ENCODE measurements at places on chromosomes 7 and 10.

DNA sequence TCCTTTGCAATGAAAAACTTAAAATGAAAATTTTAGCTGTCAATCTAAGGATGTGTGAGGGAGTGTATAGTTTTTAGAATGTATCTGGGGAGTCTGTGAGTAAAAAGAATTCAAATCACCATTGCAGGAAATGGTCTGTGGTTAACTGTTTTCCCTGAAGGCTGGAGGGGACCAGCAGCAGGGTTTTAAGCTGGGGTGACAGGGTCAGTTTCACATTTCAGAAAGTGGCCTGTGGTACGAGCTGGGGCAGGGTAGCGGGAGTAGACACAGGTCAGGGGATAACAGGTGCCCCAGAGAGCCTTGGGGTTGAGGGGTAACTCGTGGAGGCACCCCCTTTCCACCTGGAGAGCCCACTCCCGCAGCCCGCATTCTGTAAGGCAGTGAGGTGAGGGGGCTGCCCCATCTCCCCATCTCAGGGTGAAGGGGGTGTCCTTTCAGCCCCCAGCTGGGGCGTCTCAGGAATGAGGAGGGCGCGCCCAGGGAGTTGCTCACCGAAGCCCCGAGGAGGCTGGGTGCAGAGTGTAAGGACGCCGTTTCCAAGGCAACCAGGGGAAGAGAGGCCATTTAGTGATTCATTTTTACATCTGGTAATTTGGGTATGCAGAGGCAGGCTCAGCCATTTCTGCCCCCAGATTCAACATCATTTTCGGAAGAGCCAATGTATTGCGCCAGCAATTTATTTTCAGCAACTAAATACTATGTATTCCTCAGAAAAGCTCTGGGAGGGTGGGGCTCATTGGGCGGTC lies 168.9 kb downstream of the SLIT1 start:
- DNase-seq, result no peak

GRCh38 chr7:155360495-155361345 lies 63.0 kb downstream of the INSIG1 start:
- no peak for DNase-seq

DNA sequence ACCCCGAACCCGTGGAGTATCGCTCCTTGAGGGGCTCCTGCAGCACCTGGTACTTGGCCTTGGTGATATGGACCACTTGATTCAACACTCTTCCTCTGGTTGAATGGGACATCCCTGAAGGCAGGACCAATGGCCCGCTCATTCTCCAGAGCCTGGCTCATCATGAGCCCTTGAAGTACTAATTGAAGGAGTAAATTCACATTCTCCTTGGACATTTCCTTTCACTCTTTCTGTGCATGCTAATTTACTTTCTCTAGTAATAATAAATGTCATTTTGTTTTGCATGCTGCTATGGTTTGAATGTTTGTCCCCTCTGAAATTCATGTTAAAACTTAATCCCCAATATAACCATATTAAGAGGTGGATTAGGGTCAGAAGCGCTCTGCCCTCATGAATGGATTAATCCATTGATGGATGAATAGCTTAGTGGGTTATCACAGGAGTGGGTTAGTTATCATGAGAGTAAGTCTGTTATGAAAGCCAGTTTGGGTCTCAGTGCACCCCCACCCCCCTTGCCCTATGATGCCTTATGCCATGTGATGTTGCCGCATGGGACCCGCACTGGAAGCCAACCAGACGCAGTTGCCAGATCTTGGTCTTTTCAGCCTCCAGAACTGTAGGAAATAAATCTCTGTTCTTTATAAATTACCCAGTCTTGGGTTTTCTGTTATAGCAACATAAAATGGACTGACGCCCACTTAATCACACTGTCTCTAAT lies 23.8 kb downstream of the FGFBP3 start:
- no peak for DNase-seq

- DNase-seq, result no peak
Observed at GRCh38 chr7:139254728-139255127, 23.7 kb downstream of the UBN2 start.

DNA sequence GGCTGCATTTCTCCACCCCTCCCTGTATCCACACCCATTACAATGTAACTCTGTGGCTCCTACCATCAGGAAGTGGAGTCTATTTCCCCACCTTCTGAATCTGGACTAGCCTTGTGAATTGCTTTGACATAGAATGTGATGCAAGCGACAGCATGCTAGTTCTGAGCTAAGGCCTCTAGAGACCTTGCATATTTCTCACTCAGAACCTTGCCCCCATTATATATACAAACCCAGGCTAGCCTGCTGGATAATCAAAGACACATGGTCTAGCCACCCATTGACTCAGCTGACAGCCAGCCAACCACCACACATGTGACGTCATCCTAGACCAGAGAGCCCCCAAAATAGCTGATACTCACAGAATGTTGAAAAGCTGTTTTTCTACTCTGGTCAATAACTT lies 77.9 kb downstream of the CCDC71L start:
- no peak for DNase-seq

- DNase-seq, result no peak
Observed at GRCh38 chr7:27424231-27424630, 181.6 kb downstream of the EVX1 start.

GRCh38 chr10:122113161-122113944 lies 124.4 kb downstream of the TACC2 start:
- no peak for DNase-seq

- no peak for DNase-seq
Observed at GRCh38 chr10:5343979-5344378, 20.8 kb upstream of the UCN3 start.

GRCh38 chr7:20745702-20746101 lies 41.0 kb downstream of the SP8 start:
- no peak for DNase-seq

DNA sequence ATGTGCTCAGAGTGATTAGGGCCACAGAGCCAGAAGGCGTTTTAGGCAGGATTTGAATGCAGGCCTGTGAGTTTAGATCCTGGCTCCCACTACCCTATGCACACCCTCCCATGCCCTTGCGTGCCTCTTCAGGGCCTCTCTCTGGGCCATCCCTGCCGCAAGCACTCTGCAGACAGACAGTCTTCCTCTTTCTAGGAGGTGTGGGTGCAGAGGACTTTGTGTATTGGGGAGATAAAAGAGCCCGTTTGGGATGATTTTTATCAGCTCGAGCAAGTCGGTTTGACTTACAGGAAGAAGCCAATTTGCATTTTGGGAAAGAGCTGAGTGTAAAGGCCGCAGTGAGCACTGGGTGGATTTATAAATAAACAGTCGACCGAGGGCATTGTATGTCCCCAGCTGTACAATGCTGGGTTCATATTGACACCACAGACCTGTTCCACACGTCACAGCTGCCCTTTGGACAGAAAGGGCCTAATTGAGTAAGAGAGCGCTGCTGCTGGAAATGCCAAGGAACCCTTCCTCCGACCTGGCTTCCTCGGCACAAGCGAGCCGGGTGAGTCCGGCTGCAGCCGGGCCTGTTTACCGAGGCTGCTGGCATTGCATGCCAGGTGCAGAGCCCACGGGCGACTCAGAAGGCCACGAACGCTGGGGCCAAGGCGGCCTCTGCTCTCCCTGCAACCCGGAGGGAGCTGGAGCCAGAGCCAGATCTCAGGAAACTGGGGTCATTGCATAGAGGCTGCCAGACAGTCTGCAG lies 25.1 kb downstream of the ZMIZ1 start:
- no peak for DNase-seq

- no peak for DNase-seq
Observed at GRCh38 chr10:132468651-132469050, 68.9 kb upstream of the INPP5A start.

GRCh38 chr7:80900583-80901576 lies 18.0 kb downstream of the SEMA3C start:
- DNase-seq, result no peak

GRCh38 chr10:16787361-16787791 lies 29.8 kb downstream of the RSU1 start:
- peak; percentile 49 for DNase-seq

DNA sequence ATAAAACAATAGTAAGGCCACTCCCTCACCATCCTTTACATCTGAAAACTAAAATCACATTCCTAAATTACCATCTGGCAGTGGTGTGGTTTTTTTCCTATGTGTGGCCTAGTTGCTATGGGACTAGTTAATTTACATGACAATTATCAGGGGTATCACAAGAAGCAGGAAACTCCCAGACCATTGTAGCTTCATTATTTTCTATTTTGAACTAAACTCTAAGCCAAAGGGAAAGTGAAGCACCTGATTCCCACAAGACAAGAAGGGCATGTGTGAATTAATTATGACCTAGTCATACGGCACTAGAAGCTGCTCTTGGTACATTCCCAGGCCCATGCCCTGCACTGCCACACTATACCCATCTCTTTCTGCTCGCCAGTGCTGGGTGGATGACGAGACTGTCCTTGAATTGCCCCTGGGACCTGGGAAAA lies 103.4 kb downstream of the ATXN7L1 start:
- DNase-seq, result no peak

DNA sequence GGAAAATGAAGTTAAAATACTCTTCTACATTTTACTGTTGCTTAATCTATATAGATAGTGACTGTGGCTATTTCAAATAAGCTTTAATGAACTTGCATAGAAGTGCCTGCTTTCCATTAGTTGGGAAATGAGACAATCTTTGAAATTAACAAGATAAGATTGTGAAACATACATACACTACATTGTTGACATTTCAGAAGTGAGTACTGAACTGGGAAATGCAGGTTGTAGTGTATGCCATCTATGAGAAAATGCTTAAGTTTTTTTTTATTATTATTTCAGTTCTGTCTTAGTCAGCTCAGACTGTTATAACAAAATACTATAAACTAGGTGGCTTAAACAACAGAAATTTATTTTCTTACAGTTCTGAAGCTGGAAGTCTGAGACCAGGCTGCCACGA lies 49.6 kb upstream of the CSTF2T start:
- no peak for DNase-seq

DNA sequence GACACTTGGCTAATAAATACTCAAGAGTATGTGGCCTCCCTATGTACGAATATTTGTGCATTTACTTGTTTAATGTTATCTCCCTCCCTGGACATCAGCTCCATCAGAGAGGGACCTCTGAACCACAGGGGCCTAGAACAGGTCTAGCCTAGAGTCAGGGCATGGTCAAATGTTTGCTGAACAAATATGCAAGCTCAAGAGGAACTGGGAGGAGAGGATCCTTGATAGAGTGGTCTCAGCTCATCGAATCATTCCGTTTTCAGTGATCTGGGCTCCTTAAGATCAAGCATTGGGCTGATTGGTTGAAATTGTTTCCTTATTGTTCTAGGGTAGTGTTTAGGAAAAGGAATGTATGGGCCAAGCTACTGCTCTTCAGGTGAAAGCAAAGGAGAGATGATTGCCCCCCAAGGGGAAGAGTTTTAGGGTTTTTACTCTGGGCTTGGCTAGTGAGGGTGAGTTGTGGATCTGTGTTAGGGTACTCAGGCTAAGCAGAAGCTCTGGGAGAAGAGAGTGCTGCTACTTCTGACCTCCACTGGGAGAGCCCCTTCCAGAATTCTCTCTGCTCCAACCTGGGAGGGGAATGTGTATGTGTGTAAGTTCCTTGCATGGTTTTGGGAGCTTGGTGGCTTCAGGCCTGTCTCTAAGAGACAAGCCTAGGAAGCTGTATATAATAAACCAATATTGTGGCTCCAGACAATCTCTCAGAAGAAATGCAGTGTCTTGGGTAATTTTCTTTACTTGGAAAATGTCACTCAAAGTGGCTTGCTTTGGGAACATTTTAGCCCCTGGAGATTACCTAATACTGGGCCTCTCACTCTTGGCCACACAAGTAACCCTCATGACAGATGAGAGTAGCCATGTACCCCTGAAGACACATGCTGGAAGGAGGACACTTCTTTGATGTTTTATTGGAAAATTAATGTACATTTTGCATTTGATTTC lies 110.0 kb downstream of the EMX2 start:
- DNase-seq, result no peak

GRCh38 chr7:111290419-111290818 lies 199.5 kb downstream of the LRRN3 start:
- no peak for DNase-seq

DNA sequence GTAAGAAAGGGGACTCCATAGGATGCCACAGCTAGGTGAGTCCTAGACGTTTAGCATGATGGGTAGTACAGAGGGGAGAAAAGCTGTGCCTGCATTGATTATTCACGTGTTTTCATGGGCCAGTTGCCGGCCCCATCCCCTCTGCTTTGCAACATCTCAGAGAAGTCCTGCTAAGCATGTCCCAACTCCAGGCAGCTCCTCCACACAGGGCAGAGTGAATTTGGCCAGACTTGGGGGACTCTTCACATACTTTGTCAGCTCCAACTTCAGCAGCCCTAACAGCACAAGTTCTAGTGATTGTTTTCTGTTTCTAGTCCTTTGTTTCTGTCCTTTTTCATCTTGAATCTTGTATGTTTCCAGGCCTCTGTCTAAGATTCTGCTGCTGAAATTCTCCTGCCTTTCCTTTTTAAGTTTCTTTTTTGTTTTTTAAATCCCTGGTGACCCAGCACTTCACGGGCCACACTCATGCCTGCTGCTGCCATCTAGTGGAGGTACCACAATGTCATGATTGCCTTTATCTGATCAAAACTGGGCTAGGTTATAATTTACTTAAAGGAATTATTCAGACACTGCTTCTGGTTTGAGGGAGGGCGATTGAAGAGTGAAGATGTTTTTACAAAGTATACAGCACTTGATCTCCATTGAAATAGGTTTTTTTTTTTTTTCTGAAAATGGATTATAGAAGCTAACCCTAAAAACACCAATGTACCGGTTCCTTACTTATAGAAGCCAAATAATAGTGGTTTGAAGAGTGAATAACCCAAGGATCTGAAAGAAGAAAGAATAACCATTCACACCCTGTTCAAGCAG lies 276.9 kb downstream of the CSTF2T start:
- DNase-seq, result peak; percentile 15

Data from activated gamma-delta T cell treated with anti-CD3 and anti-CD28 coated beads, Interleukin-2, amount 50 U/mL, for 16 hours (primary cell).